ENCODE measurements at places on chromosomes 3 and 15. TPM values are rescaled to one million over a fixed set of nuclear protein-coding genes. Genes with fewer than 3 reads are reported as not detected.

- no peak for DNase-seq
Observed at GRCh38 chr3:34895841-34896240, 743.5 kb upstream of the ARPP21 start.

- peak; percentile 23 for DNase-seq
Observed at GRCh38 chr3:160400702-160401150, 1.3 kb downstream of the SMC4 start.

GRCh38 chr15:84991014-84991712 is 9.5 kb downstream of the PDE8A start:
- peak; percentile 26 for DNase-seq

GRCh38 chr15:76996076-76996525 is 1.2 kb downstream of the PSTPIP1 start:
- DNase-seq: no peak

GRCh38 chr3:61928776-61929314 is 367.5 kb downstream of the PTPRG start:
- DNase-seq: no peak

DNA sequence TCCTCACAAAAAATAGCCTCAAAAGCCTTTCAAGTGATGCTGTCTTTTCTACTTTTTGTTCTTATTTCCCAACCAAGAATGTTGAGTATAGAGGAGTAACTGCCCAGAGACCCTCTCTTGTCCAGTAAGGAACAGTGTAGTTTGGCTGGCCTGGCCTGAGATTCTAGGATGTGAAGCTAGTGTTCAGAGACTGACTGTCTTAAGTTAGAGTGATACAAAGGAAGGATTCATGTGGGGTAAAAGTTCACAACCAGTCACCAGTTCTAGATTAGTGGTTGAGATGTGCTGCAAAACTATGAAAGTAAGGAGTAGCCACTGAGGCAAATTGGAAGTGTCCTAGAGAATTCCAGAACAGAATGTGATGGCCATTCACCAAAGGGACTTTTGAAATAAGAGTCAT is 49.1 kb downstream of the RSRC1 start:
- DNase-seq: no peak

DNA sequence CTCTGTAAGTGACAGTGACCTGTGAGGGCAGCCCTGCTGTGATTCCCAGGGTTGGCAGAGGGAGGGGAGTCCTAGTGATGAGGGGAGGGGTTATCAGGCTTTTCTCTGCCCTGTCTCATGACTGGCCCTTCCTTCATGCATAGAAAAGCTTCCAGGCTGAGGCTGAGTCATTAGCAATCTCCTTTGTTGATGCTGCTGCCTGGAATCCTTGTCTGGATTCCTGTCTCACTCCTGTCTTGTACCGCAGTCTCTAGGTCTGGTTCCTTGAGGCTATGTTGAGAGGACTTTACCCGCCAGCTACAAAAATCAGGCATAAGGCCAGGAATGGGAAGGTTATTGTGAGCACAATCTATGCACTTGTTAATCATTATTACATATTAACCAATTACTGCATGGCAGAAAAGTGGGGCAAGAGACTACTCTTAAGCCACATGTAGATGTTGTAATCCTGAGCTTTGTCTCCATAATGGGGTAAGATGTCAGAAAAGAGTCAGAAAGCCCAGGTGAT is 7.2 kb downstream of the KLHL6 start:
- DNase-seq: no peak

GRCh38 chr3:190117981-190118380 is 2.7 kb downstream of the P3H2 start:
- no peak for DNase-seq

- peak; percentile 71 for DNase-seq
Observed at GRCh38 chr3:112579232-112579631, 17.4 kb downstream of the SLC35A5 start.

DNA sequence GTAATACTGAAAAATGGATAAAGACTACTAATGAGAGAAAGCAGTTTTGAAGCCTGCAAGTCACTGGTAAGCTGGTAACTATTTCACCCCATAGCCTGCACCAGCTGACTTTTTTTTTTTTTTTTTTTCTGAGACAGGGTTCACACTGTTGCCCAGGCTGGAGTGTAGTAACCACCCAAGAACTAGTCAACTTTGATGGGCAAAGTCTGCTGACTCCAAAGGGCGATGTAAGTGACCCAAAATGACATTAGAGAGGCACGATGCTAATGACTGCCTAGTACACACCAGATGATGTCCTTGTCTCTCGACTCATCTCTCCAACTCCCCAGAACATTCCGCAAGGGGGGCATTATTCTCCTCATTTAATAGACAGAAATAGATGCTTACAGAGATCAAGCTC is 12.9 kb upstream of the TMEM41A start:
- no peak for DNase-seq

GRCh38 chr3:23325466-23326065 is 122.4 kb downstream of the UBE2E2 start:
- DNase-seq: no peak

- DNase-seq: no peak
Observed at GRCh38 chr3:126798521-126798920, 94.5 kb downstream of the CHCHD6 start.

DNA sequence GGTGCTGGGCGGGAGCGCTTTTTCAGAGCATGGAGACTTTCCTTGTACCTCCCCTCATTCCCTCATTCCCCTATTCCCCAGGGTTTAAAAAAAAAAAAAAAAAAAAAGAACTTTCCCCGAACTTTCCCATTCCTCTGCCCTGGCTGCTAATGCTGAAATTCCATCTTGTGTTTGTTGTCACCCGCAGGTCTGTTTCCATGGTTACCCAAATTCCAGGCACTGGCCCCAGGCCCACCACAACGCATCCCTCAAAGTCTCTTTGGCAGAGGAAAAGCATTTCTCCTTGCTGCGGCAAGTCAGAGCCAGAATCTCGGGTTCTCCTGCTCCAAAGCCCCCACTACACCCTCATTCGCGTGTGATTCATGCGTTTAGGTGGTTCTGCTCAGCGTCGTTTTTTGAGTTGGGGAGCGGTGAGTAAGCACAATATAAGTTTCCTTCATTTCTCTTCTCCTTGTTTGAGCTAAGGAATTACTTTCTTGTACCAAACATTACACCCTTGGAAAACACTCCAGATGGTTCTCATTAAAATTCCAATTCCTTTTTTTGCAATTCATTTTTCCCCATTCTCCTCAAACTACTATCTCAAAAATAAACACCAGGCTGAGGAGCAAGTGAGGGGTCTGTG is 21.6 kb downstream of the ANAPC13 start:
- no peak for DNase-seq

GRCh38 chr3:42022355-42022754 is 60.5 kb upstream of the ULK4 start:
- no peak for DNase-seq

DNA sequence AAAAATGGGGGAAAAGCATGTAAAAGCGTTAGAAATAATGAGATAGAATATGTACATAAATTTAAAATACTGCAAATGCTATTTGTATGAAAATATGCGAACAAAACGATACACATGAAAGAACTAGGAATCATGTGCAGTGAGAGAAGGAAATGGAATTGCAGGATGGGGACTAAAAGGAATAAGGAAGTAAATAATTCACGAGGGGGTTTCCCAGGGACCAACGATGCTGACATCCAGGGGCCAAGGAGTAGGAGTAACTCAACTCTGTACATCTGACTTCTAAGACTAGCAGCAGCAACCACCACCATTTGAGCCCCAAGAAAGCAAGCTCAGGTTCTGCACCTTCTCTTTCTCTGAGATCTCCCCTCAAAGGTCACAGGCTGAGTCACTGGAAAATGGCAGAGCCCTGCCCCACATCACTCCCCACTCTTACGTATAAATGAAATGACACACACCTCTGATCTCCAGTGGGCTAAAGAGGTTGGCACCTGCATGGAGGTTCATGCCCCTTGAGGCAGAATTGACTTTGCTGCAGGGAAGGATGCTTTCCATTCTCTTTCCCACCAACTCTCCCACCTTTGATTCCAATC is 100.0 kb upstream of the DLG1 start:
- no peak for DNase-seq

- no peak for DNase-seq
Observed at GRCh38 chr3:149657926-149658743, at the start of gene WWTR1. WWTR1 (minus strand) TSS chr3:149658025; CDS start chr3:149657306, 719 bp downstream.

DNA sequence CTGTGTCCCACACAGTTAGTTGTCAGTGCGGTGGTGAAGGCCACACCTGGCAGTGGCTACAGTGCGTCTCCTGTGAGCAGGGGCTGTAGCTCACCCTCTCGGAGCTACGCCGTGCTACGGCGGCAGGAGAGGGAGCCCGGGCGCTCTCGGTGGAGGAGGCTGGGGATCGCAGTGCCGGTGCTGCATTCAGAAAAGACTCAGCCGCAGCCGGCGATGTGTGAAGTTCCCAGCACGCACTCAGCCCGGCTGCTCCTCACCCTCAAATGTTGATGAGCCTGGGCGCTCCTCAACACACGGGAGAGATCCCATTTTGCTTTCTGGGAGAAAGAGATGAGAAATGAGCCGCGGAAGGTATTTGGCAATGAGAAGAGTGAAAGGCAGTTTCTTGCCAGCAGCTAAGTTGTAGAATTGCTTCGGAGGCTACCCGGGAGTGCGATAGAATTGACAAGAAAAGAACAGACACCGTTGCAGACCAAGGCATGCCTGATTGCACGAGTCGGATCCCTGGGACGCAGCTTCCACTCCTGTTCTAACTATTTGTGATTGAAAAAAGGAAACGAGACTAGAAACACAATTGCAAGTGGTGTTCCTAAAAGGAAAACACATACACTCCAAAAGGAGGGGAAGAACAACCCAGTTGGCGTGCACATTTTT is at the start of gene UNC13C:
Gene UNC13C, plus strand, starts transcription at position 189 of the 654 bp plus-strand sequence. CDS start 34,463 bp downstream, outside the sequence.
- DNase-seq: no peak

DNA sequence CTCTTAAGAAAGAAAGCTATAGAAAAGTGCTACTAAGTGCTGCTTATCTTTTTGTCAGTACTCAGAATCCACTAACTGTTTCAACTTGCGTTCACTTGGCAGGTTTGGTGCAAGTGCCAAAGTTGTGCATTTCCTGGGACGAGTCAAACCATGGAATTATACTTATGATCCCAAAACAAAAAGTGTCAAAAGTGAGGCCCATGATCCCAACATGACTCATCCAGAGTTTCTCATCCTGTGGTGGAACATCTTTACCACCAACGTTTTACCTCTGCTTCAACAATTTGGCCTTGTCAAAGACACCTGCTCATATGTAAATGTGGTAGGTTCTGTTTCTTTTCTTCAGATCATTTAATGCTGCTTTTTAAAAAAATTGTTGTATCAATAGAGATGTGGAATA is 32.6 kb downstream of the GYG1 start:
- DNase-seq: no peak

GRCh38 chr15:74432271-74432967 is 1.3 kb downstream of the SEMA7A start:
- DNase-seq: no peak

GRCh38 chr3:101970905-101971304 is 121.6 kb downstream of the NFKBIZ start:
- DNase-seq: no peak

DNA sequence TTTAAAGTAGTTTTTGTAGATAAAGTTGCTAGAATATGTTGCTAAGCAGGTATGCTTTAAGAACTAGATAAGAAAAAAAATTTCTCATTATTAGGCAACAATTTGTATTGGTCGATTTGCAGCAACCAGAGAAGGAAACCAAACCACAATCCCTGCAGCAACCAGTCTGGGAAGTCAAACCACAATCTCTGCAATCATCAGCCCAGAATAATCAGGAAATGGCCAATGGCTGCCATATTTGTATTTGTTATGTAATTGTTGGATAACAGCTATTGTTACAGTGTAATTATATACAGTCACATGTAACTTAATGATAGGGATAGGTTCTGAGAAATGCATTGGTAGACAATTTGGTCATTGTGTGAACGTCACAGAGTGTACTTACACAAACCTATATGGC is 23.6 kb downstream of the STXBP5L start:
- no peak for DNase-seq

DNA sequence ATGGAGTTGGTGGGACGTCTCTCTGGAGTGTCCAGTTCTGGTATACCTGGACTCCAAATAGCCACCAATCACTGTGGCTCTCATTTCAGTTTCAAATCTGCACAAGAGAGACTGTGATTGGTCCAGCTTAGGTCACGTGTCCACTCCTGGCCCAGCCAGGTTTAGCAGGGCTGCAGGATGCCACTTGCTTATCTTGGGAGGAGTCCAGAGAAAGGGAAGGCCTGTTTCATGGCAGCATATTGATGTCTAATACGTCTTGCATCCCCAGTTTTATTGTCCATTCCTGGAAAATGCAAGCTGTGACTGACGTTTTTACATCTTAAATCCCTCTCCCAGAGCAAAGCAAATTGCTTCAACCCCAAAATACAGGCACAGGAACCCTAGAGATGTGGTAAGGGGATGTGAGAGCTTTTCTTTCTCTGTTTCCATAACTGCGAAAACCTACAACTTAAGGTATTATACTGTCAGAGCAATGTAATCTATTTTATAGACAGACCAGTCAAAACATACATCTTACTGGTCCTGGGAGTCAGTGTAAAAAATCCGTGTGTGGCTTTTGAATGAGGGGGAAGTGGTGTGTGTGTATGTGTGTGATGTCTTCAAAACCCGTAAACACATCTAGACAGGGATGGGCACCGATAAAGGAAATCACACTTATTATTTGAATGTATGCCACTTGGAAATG is 274.4 kb downstream of the TLE3 start:
- no peak for DNase-seq

MB21D2 gene
- not detected for polyA plus RNA-seq

DNAJC19 gene
- 94.3 TPM for polyA plus RNA-seq

GOLGA8T gene
- not detected for polyA plus RNA-seq

AEN gene
- 35.6 TPM for polyA plus RNA-seq

GOLGA8S gene
- polyA plus RNA-seq: not detected

TRIM42 gene
- not detected for polyA plus RNA-seq

ALDH1A3 gene
- not detected for polyA plus RNA-seq

SKIL gene
- polyA plus RNA-seq: 28.5 TPM

GPR149 gene
- polyA plus RNA-seq: not detected

CCNB2 gene
- polyA plus RNA-seq: 0.13 TPM

MEGF11 gene
- 1.00 TPM for polyA plus RNA-seq

CPNE9 gene
- polyA plus RNA-seq: not detected
